ENCODE measurements at places on chromosomes 11 and 22.

DNA sequence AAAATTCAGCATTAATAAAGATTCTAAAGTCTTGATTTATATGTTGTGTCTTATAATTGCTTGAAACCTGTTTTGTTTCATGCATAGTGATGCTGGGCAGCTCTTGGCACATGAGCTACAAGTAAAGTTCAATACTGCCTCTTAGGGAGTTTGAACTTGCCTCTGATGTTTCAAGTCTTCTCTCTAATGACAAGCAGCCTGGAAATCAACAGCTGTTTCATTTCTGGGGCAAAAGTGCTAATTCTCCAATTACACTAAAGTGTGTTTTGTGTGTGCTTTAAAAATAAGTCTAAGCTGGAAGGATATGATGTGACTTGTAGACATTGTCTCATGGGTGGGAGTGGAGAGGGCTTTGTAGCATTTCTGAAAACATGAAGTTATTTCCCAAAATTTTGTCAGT is 23.7 kb upstream of the SESN3 start:
- DNase-seq: no peak

- DNase-seq: no peak
Measured at GRCh38 chr11:81303038-81303664, 1430.5 kb downstream of the FAM181B start.

DNA sequence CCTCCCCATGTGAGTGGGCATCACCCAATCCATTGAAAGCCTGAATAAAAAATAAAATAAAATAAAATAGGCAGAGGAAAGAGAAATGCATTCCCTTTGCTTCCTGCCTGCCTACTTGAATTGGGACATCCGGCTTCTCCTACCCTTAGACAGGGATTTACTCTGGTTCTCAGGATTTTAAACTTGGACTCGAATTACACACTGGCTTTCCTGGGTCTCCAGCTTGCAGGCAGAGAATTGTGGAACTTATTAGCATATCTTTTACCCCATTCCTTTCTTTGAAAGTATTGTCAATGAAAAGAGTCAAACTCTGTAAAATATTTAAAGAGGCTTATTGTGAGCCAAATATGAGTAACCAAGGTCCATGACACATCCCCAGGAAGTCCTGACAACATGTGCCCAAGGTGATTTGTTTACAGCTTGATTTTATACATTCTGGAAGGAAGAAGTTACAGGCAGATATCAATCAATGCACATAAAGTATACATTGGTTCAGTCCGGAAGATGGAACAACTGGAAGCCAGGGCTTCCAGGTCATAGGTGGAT is 78.4 kb upstream of the CCDC90B start:
- DNase-seq: no peak

- DNase-seq: no peak
Measured at GRCh38 chr11:31415435-31415834, 45.8 kb downstream of the DNAJC24 start.

GRCh38 chr11:96238563-96239135 is 104.3 kb downstream of the MAML2 start:
- DNase-seq: no peak

DNA sequence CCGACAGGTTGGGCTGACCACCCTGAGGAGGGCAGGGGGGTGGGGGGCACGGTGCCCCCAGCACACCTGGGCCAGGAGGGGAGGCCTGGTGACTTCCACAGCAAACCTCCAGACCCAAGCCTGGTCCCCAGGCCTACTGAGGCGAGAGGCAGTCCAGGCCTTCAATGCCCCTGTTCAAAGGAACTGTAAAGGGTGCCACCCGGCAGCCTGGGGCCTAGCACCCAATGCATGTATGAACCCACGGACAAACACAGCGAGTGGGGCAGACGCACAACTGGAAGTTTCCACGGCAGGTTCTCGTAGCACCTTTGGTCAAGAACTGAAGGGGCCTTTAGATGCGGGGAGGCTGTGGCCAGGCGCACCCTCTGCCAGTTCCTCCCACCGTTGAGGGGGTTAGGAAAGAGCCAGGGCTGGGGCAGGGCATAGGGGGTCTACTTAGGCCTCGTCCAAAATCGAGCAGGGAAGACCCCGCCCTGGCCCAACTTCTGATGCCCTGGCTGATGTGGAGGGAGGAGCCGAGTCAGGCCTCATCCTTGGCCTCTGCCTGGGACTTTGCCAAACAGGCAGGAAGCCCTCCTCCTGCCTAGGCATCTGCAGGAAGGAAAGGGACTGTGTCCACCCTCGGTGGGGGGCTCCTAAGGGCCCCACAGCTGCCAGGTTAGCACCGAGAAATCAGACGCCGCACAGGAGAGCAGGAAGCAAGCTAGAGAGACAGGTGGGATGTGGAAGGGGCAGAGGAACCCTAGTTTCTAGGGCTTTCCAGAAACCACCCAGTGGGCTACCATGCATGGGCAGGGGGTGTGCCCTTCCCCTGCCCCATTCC is 6.6 kb downstream of the CBX6 start:
- no peak for DNase-seq

GRCh38 chr22:36344106-36344827 is 43.5 kb downstream of the MYH9 start:
- DNase-seq: no peak

GRCh38 chr22:43446916-43447315 is 35.1 kb downstream of the MPPED1 start:
- no peak for DNase-seq

Data from central memory CD8-positive, alpha-beta T cell (primary cell).